ENCODE measurements at places on chromosomes 3 and 15.

DNA sequence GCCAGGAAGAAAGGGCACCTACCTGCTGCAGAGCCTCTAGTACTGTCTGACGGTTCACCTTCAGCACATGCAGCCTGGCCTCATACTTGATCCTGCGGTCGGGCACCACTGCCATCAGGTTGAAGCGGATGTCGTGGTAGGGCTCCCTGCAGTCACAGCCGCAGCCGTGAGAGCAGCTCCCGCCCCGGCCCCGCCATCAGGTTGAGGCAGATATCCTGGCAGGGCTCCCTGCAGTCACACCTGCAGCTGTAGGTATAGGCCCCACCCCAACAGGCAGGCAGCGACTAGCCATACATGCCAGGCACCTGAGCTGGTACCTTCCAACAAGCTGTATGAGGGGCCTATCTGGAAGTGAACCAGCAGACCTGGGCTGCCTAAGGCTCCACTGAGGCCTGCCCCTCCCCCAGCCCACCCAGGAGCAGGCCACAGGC lies 38.7 kb downstream of the SEMA3G start:
- DNase-seq, result no peak

- DNase-seq, result no peak
Observed at GRCh38 chr15:96331945-96332636, 1.6 kb downstream of the NR2F2 start.

- no peak for DNase-seq
Observed at GRCh38 chr3:139328356-139328755, 15.5 kb upstream of the MRPS22 start.

DNA sequence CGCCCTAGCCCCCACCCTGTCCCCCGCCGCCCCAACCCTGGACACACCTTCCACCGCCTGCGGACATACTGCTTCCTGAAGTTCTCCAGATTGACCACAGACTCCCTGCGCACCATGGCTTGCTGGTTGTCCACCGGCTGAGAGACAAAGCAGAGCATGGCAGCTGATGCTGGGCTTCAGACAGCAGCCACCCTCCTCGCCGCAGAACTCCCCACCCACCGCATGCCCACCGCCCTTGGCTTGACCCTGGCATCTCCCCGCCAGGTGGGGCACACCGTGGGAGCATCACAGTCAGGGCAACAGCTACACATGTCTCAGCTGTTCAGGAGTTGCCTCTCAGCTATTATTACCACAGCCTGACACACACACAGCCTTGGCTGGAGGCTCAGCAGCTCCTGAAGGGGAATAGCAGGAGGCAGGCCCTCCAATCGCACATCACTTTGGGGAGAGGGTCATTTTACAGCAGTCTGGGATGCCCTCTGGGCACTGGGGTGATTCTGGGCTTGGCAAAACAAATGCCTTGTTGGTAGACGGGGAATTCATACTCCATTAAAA lies 78.4 kb upstream of the HERC1 start:
- DNase-seq, result no peak

DNA sequence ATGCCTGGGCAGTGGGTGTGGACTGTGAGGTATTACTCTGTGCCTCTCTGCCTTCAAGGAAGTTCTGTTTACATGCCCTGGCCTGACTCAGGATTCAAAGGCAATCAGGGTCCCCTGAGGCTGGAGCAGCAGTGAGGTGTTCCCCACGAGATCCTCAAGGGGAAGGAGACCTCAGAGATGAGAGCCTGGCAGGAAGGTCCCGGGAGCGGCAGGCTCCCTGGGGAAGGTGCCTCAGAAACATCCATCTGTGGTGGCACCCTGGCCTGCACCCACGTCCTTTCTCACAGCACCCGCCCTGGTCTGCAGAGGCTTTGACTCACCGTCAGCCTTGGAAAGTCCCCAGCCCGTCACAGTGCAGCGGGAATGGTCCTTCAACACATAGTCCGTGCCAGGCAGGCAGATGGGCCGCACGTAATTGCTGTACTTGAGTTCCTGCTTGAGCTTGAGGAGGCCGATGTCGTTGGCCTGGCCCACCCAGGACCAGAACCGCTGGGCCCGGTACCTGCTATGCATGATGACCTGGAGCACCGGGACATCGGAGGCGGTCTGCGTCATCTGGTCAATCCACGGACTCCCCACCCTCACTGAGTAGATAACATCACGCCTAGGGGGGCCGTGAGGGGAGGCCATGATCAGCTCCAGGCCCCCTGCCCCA lies 3.6 kb downstream of the PRSS50 start:
- no peak for DNase-seq

DNA sequence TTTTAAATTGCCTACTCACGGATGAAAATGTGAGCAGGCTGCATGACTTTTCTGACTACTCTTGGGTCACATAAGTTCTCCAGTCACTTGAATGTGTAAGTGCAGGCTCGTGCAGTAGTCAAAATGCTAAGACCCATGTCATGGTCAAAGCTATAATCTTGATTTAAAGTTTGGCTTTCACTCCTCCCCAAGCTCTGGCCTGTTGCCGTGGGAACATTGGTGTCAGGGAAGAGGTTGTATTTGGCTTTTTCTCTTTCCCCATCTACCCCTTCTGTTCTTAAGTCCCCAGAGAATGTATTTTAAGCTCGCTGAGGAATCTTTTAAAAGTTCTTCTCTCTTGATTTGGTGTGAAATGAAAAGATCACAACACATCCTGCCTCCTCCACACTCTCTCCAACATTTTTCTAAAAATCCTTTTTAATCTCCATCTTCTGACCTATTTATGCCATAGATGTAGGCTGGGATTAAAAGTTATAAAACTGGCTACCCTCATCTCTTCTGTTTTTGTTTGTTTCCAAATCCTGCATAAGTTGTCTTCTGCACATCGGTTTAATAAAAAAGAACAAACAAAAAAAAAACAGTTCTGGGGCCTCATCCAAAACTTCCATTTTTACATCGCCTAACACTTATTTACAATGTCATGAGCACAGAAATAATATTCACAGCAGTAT lies 61.4 kb upstream of the ADAMTSL3 start:
- no peak for DNase-seq

DNA sequence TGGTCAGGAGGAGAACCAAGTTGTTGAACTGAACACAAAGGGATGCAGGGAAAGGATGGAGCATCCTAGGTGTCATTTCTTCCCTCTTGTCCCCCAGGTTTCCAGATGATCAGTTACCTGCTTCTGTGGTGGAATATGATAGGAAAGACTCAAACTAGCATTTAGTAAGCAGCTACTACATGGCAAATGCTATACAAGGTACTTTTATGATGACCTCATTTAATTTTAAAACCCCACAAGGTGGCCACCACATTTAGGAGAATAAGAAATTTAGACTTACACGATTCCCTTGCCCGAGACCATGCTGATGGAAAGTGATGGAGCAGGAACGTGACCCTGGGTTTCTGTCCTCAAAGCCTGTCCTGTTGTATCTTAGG lies 40.9 kb downstream of the CCR4 start:
- DNase-seq, result no peak

GRCh38 chr3:114213627-114214541 lies 23.5 kb downstream of the ZNF80 start:
- DNase-seq, result no peak

DNA sequence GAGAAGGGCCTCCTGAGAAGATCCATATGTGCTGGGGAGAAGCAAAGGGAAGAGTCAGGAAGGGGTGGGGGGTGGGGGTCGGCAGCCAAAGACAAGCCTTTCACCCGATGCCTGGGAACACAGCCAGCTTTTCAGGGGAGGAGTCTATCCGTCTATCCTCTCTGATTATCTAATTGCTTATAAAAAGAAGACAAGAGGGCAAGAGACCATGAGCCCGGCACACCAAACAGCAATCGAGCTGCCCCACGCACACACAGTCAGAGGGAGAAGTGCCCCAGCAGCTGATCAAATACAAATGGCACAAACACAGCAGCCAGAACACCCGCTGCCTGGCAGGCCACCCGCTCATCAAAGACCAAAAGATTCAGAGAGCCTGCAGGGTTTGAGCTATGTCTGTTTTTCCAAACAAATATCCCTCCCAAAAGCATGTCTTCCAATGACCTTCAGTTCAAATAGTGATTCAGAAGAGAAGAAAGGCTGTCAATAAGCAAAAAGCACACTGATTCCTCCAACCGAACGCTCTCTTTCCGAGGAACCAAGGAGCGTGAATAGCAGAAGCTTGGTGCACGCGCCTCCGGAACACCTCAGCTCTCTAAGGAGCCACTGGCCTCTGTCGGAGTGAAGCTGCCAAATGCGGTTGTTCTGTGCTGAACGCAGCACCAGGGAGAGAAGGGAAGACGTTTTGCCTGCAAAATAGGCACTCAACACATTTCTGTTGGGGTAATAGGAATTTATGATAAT lies 419.2 kb downstream of the OCA2 start:
- no peak for DNase-seq

DNA sequence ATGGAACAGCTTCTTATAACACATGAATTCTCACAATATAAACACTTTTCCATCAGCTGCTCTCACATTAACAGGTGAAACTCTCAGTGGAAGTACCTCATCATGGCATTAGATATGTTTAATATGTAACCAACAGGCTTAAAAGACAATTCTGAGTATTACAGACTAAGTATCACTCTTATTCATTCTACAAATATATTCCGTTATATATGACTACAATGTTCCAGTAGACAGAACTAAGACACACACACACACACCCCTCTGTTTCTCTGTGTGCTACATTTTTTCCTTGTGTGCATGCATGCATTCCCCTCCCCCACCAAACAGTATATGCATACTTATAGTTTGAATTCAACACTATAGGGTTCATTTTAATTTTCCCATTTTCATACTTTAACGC lies 32.4 kb downstream of the MRPL3 start:
- DNase-seq, result no peak

DNA sequence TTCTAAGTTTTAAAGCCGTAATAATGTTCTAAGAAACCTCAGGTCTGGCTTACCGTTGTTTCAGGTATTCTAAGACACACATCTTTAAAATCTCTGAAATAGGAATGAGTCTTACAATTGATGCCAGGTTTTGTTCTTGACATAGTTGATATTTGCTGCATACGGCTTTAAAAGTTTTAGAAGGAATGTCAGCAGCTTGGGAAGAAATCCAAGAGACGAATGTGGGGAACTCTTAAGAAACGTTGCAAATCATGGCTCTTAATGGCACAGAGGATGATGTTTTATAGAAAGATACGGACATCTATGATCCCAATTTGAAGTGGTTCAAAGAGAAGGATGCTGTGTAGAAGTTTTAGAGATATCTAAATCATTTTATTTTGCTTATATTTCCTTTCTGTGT lies 11.5 kb downstream of the NUDT16 start:
- no peak for DNase-seq

GRCh38 chr3:64586952-64587351 lies 100.8 kb downstream of the ADAMTS9 start:
- DNase-seq, result no peak

GRCh38 chr3:156655819-156656550 lies 18.4 kb upstream of the TIPARP start:
- DNase-seq, result no peak

- DNase-seq, result no peak
Observed at GRCh38 chr3:94961423-94962100, 898.7 kb downstream of the NSUN3 start.

DNA sequence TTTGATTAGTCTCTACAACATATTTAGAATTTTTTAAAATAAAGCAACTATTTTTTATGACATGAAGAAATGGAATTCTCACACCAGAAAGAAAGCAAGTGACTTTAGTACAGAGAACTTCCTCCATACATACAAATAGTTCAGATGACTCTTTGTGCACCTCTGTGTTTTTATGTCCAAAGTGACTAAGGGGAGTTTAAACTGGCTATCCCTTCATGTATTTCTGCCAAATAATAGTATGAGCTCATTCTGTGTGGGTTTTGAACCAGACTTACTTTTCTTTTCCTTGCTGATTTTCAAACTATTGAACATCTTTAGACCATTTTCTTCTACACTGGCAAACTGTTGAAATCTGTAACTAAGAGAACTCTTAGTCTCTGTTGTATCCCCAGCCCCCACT lies 196.3 kb downstream of the EPHA3 start:
- no peak for DNase-seq

DNA sequence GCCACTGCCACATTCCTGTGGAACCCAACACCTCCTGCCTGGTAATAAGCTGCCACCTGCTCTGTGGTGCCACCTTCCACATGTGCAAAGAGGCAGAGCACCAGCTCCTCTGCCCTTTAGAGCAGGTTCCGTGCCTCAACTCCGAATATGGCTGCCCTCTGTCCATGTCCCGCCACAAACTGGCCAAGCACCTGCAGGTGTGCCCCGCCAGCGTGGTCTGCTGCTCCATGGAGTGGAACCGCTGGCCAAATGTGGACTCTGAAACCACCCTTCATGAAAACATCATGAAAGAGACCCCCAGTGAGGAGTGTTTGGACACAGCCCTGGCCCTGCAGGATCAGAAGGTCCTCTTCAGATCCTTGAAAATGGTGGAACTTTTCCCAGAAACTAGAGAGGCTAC lies 28.3 kb downstream of the FBXO40 start:
- no peak for DNase-seq

- no peak for DNase-seq
Observed at GRCh38 chr3:129122412-129123011, 908 bp upstream of the RAB43 start.

DNA sequence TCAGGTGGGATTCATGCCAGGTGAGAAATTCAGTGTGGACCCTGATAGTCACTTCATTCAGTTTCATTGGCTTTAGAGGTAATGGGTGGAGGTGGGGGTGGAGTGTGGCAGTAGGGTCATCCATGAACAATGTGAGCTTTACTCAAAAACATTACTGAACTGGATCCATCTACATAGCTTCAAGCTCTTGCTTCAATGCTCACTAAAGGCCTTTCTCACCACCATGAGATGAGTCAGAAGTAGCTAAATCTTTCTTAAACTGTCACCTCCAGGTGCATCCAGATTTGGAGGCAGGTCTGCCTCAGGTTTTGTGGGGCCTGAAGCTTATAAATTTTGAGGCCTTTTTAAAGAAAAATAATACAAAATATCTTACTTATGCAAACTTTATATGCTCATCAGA lies 363.6 kb downstream of the CHST2 start:
- DNase-seq, result no peak

DNA sequence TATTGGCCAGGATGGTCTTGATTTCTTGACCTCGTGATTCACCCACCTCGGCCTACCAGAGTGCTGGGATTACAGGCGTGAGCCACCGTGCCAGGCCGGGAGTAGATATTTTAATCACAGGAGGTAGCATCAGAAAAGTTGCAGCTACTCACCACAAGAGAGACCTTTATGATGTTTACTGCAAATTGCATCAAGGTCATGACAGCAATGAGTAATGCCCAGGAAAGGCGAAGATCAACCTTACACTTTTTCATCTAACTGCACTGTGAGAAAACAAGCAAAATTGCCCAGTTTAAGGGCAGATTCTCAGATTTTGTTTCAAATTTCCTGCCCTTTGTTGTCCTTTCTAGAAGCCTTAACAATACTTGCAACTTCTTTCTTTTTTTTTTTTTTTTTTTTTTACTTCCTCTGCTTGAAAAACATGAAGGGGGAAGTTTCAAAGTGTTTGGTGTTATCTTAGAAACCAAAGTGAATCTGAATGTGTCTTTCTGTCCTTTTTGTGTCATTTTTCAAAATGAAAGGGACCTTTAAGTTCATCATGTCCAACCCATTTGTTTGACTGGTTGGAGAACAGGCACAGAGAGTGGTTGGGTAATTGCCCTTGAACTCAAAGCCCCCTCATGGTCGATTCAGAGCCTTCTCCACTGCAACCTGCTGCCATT lies 25.0 kb downstream of the TGFBR2 start:
- DNase-seq, result no peak
